ENCODE measurements at places on chromosomes 16 and 17. TPM values are rescaled to one million over a fixed set of nuclear protein-coding genes. Genes with fewer than 3 reads are reported as not detected.

Gene SAMD14
- 105 TPM for polyA plus RNA-seq

Gene TBC1D16
- polyA plus RNA-seq: 29.5 TPM

Gene LRRC37A
- polyA plus RNA-seq: 5.0 TPM

Gene ASGR1
- 80.2 TPM for polyA plus RNA-seq

Gene SECTM1
- not detected for polyA plus RNA-seq

Gene TBC1D3I
- polyA plus RNA-seq: 0.32 TPM

Gene FAM20A
- polyA plus RNA-seq: not detected

Gene C16orf46
- polyA plus RNA-seq: 8.7 TPM

Gene SLC16A13
- polyA plus RNA-seq: not detected

Gene CLEC18C
- 1.3 TPM for polyA plus RNA-seq

Gene KCNAB3
- 7.6 TPM for polyA plus RNA-seq

Gene MT4
- not detected for polyA plus RNA-seq

Gene OR1A1
- not detected for polyA plus RNA-seq

Gene FZD2
- 2.5 TPM for polyA plus RNA-seq

Gene HS3ST3A1
- not detected for polyA plus RNA-seq

Gene ZPBP2
- polyA plus RNA-seq: not detected

Gene TBC1D3C
- polyA plus RNA-seq: 8.1 TPM

Gene GP1BA
- not detected for polyA plus RNA-seq

Gene HOXB1
- polyA plus RNA-seq: not detected

Gene RAB40C
- polyA plus RNA-seq: 44.5 TPM
